ENCODE measurements at places on chromosomes 3 and 15.
A peak's percentile ranks its signal among the peaks of the same experiment; 100 is the strongest.

DNA sequence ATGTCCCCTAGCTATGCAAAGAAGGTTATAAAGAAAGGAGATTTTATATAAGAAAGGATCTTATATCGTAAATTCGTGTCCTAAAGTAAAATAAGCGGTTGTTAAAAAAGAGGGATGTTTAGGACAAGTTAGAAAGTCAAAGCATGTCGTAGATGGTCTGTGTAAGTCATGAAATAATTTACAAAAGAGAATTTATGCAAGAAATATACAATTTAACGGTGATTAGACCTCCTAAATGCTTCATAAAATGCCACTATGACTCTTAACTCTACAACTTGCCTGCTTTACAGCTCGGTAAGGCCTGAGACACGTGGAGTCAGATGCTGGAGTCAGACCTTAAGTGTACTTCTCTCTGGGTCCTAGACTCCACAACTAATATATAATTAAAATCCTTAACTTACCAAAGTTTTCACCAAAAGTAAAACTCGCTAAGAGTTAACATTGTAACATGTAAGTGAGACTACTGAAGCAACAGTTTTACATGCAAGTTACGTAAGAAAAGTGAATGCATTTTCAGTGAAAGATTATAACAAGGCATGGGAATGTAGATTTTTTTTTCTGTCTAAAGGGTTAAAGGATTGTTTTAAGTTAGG lies 13.3 kb upstream of the SRPRB start:
- peak; percentile 14 for DNase-seq

DNA sequence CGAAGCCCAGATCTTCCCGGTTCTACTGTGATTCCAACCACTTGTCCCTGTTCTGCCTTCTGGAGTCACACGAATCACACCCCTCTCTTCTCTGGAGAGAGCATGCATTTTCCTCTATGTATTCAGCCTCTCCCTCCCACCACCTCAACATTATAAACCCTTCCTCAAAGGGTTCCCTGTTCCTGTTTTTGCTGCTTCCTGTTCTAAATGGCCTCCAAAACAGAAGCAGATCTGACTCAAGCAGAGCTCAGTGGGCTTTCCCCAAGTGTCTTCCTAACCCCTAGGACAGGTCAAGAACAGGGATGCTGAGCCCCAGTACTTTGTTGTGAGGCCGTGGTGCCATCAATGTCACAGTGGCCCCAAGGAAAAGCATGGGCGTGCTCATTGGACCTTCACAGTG lies 75.7 kb upstream of the ARNT2 start:
- no peak for DNase-seq

GRCh38 chr3:42655331-42655888 lies 1.9 kb downstream of the ZBTB47 start:
- no peak for DNase-seq

GRCh38 chr3:4261406-4261805 lies 41.8 kb upstream of the SETMAR start:
- DNase-seq, result no peak

- DNase-seq, result no peak
Observed at GRCh38 chr3:44803298-44803697, 41.7 kb downstream of the KIF15 start.

DNA sequence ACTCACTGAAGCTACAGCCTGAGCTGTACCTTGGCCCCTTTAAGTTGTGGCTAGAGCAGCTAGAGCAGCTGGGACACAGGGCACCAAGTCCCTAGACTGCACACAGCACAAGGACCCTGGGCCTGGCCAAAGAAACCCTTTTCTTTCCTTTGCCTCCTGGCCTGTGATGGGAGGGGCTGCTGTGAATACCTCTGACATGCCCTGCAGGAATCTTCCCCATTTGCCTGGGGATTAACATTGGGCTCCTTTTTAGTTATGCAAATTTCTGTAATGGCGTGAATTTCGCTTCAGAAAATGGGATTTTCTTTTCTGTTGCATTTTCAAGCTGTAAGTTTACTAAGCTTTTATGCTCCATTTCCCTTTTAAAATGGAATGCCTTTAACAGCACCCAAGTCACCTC lies 611.2 kb upstream of the ARPP21 start:
- no peak for DNase-seq

DNA sequence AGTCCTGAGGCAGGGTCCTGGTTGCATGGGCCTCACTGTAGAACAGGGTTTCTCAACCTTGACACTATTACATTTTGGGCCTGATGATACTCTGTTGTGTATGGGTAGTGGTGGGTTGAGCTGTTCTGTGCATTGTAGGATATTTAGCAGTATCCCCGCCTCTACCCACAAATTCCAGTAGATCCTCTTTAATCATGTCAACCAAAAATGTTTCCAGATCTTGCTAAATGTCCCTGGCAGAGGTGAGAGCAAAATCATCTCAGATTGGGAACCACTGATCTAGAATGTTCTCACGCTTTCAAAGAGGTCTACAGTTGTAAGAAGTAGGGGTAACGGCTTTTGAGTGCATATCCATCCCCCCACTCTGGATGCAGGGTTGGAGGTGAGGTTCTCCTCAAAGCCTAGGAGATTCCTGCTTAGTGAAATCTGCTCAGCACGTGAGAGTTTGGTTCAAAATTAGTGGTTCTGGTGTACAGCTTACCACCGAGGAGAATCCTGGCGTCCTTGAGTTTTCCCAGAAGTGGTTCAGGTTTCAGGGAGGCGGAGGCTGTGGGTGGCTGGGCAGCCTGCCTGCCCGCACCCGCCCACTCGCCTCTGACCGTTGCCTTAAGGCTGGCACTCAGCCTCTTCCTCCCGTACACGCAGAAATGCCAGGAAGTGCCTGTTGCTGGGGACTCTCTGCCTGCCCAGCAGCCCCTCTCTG lies 5.3 kb downstream of the ACVR2B start:
- peak; percentile 24 for DNase-seq

GRCh38 chr3:69085168-69085832 lies 563 bp downstream of the ARL6IP5 start:
- DNase-seq, result no peak

GRCh38 chr15:27234593-27234992 lies 263.6 kb downstream of the GABRG3 start:
- no peak for DNase-seq

GRCh38 chr3:100606894-100607512 lies 2.4 kb upstream of the ADGRG7 start:
- DNase-seq, result no peak

DNA sequence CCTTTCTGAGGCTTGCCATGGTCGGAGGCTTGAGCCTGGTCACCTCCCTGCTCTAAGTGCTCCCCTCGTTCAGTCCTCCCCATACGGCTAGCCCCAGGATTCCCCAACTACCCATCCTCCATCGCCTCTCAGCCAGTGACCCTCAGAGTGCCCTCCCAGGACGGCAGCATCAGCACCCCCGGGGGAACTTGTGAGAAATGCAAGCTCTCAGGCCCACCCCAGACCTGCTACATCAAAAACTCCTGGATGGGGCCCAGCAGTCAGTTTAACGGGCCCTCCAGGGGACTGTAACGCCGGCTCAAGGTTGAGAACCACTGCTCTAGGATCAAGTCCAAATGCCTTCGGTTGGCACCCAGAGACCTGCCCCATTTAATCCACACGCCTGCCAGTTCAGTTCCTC lies 6.9 kb downstream of the ADAMTS17 start:
- DNase-seq, result no peak

DNA sequence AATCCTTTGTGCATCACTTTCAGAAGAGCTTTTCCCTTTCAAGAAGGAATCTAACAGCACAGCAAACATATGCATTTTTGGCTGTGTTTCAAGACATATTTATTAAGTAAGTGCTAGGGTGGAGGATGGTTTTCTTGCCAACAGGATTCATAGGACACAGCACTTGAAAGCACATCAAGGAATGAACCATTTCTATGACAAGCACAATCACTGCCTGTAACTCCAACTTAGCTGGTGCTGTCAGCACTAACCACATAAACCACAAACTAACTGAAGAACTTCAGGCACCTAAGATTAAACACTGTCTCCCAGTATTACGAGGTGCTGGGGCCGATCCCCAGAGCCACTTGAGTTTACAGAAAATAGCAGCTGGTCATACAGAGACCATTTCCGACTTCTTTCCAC lies 35.4 kb upstream of the SPRED1 start:
- peak; percentile 64 for DNase-seq

- DNase-seq, result no peak
Observed at GRCh38 chr3:45546126-45546620, 48.4 kb upstream of the LIMD1 start.

GRCh38 chr3:159760046-159760445 lies 228.6 kb upstream of the IL12A start:
- no peak for DNase-seq

DNA sequence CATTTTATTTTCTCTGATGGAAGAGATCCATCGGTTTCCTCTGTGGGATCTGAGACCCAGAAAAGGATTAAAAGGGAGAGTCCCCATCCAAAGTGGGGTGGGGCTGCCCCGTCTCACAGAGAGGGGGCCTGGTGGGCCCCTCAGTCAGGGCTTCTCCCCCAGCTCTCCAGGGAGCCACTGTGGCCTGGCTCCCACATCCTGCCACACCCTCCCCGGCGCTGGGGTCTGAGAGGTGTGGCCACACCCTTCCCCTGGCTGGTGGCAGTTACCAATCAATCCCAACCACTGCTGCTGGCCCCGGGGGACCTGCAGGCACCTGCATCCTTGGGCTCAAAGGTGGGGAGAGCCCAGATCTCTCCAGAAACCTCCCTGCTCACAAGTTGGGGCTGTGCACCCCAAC lies 161.8 kb upstream of the IQSEC1 start:
- no peak for DNase-seq

- DNase-seq, result no peak
Observed at GRCh38 chr3:5005367-5005766, 26.1 kb downstream of the BHLHE40 start.

GRCh38 chr3:72336821-72337479 lies 511.3 kb downstream of the SHQ1 start:
- DNase-seq, result peak; percentile 89

DNA sequence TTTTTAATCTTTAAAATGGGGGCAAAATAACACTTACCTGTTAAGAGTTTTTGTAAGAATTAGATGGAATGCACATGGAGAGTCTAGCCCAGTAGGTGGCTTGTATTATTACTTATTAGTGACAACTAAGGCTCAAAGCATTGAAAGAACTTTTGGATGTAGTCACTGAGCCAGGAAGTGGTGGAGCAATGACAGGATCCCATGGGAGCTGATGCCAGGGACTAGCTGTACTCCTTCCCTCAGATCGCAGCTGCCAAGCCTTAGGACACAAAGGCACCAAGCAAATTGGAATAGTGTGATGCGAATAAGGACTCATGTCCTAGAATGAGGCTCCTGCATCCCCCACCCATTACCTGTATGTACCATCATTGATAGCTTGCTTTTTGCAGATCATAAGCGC lies 370.4 kb upstream of the RGMA start:
- no peak for DNase-seq

DNA sequence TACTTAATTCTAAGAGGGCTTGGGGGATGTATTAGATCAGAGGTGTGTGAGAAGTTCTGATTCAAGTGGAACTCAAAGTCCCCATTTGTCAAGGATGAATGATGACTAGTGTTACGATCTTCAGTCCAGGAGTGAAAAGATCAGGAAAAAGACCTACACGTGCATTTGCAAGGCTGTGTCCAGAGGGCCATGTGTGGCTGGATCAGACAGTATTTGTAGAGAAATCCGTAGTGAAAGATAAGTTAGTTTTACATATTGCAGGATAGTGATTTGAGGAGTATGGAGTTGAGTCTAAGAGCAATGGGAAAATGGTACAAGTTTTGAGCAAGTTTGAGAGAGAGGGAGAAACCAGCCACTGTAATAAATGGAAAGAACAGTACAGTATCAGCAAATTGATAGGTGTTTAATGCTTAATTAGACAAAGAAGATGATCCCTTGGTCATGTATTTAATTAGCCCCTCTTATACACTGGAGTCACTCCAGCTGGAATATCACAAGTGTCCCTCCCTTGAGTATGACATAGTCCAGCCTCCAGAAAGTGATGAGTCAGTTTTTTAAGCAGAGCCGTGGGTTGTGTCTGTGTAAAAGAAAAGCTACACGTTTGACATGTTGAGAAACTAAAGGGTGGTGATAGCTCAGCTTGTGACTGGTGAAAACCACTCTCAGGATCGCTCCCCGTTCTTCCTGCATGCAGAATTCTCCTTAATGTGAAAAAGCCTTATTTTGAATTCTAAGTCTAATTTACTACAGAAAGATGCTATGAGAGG lies 348.8 kb downstream of the ROBO1 start:
- peak; percentile 43 for DNase-seq

DNA sequence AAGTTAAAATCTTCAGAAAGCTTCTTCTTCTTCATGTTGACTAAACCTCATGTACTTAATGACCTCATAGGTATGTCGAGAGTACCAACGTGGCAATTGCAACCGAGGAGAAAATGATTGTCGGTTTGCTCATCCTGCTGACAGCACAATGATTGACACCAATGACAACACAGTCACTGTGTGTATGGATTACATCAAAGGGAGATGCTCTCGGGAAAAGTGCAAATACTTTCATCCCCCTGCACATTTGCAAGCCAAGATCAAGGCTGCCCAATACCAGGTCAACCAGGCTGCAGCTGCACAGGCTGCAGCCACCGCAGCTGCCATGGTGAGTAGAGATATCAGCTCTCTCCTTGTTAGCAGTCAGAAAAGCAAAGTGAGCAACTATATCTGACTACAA lies 176.5 kb downstream of the MBNL1 start:
- DNase-seq, result no peak

DNA sequence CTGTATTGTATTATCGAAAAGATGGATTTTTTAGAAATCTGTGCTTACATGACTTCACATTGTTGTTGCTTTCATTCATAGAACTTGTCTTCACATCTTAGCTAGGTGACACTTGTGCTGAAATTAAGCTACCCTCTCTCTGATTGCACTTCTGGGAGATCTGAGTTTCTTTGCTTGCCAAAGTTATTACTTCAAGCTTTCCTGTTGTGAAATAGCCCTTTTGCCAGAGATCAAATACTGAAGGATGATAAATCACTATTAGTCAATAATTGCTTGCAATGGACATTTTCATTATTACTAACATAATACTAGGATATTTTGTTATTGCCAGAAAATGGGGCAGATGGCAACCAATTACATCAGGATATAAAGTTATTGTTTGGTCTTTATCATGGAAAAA lies 34.7 kb downstream of the PIK3CA start:
- DNase-seq, result peak; percentile 30

GRCh38 chr3:135982922-135983581 lies 17.5 kb downstream of the PPP2R3A start:
- no peak for DNase-seq

Data from fibroblast of pulmonary artery (primary cell).